ENCODE measurements at places on chromosomes 13 and 19. TPM values are rescaled to one million over a fixed set of nuclear protein-coding genes. Genes with fewer than 3 reads are reported as not detected.

Gene SULT2A1
- not detected for total RNA-seq

GRCh38 chr19:7663706-7664105, 5.1 kb upstream of the RETN start:
- H3K4me3 ChIP-seq, result no peak overlapping the region
- peaks cover 23% of the 10 kb centered on the region for H3K27me3 ChIP-seq
- H3K27ac ChIP-seq, result no peak overlapping the region

Gene OR7A5
- not detected for total RNA-seq

DNA sequence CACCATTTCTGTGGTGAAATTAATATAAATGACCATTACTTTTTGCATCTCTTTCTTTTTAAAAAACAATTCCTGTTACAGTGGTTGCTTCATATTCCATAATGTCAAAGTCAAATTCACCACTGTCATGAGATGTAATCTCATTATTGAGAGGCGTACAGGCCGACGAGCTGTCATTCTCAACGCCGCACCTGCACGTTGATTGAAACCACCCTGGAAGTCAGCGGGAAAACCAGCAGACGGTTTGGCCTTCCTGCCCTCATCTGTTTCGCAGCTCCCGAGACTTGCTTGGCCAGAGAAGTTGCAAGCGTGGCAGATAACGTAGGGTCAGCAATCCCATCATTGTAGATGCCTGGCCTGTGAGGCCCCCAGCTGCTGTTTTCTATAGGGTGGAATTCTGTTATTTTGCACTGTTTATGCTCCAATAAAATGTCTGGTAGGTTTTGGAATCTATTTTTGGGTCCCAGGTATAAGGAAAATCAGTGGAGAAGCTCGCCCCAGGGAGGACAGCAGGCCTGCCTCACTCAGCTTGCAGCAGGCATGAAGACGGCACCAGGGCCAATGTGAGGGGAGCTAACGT, 153.4 kb downstream of the SOX1 start:
- no peak overlapping the region for H3K27ac ChIP-seq
- peaks cover 21% of the 10 kb centered on the region for H3K27me3 ChIP-seq
- no peak for DNase-seq
- H3K36me3 ChIP-seq, result no peaks in the 10 kb centered on the region
- H3K4me3 ChIP-seq, result no peak overlapping the region
- no peaks in the 10 kb centered on the region for H3K4me1 ChIP-seq

Gene HSH2D
- not detected for total RNA-seq

Gene KCNJ14
- total RNA-seq, result 0.90 TPM

- H3K4me3 ChIP-seq, result no peak overlapping the region
- no peak for DNase-seq
- peaks cover 2% of the 10 kb centered on the region for H3K36me3 ChIP-seq
- H3K27me3 ChIP-seq, result no peaks in the 10 kb centered on the region
- H3K27ac ChIP-seq, result peak overlapping the region; percentile 73
- peaks cover 32% of the 10 kb centered on the region for H3K4me1 ChIP-seq
Measured at GRCh38 chr13:99322297-99323103, 15.3 kb upstream of the GPR183 start.

Gene ZNF571
- 4.9 TPM for total RNA-seq

GRCh38 chr19:17339088-17339741, 1.9 kb downstream of the GTPBP3 start:
- H3K4me3 ChIP-seq, result peak overlapping the region; percentile 48
- no peaks in the 10 kb centered on the region for H3K36me3 ChIP-seq

DNA sequence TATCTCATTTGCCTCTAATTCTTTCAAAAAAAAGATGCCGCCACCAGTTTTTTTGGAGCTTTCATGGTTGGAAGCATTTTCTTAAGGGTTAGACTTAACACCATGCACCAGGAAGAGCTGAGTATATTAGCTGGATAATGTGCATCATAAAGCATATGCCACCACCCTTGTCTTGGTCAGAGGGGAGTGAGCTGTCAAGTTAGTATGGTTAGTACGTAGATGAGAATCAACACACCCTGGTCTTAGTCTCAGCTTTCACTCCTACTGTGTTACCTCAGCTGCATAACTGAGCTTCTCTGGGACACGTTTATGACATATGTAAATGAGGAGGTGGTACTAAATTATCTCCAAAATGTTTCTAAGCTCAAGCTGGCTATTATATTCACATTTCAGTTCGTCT, 415.6 kb downstream of the DCT start:
- H3K36me3 ChIP-seq, result no peaks in the 10 kb centered on the region
- H3K27me3 ChIP-seq, result no peaks in the 10 kb centered on the region
- DNase-seq, result no peak
- H3K27ac ChIP-seq, result no peak overlapping the region

Gene ADPRHL1
- 8.8 TPM for total RNA-seq
